ENCODE measurements at places on chromosomes 3 and 15.

- DNase-seq = no peak
Observed at GRCh38 chr3:98048586-98048985, 13.5 kb upstream of the GABRR3 start.

- no peak for DNase-seq
Observed at GRCh38 chr3:17065315-17065714, 180.6 kb downstream of the PLCL2 start.

DNA sequence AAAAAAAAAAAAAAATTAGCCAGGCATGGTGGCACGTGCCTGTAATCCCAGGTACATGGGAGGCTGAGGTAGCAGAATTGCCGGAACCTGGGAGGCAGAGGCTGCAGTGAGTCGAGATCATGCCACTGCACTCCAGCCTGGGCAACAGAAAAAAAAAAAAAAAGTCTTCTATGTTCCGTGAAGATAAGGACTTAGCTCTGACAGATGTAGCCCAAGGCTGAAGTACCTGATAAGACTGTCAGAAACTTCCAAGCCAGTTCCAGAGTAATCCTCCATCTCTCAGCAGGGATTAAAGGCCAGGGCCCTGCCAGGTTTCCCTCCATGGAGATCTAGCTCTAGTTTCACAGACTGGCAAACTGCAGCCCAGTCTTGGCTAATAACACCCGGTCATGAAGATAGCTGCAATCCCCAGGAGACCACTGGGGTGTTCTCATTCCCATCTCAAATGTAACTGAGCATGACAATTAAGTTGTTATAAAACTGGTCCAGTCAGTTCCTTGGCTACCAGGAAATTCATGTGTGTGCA lies 8.5 kb downstream of the CDCP1 start:
- no peak for DNase-seq

GRCh38 chr3:183493296-183494045 lies 62.0 kb downstream of the KLHL6 start:
- no peak for DNase-seq

GRCh38 chr3:157285966-157286365 lies 126.0 kb upstream of the CCNL1 start:
- no peak for DNase-seq

DNA sequence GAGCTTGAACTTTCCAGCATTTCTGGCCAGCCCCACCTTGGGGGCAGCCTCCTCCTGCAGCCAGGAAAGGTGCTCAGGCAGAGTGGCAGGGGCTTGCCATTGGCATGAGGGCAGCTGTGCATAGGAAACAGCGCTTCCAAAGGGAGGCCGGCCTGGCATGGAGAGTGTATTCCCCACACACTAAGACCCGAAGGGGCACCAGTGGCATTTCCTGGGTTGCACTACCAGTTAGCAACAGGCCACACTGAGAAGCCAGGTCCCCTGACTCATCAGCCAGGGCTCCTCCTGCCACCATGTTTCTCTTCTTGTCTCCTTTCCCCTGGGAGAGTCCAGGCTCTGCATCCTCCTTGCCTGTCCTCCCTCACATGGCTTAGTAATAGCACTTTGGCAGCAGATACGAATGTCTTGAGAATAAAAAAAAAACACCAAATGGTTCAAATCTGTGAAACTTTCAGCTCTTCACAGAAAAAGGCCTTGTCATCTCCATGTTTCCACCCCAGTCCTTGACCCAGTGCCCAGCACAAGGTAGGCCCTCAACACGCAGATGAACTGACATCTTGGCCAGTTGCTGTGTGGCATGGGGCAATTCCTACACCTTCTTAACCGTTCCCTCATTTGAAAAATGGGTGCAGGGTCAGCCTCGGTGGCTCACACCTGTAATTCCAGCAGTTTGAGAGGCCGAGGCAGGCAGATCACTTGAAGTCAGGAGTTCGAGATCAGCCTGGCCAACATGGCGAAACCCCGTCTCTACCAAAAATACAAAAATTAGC lies 180.4 kb downstream of the SMAD6 start:
- no peak for DNase-seq

GRCh38 chr15:90294601-90295269 lies 29.3 kb downstream of the NGRN start:
- no peak for DNase-seq
